ENCODE measurements at places on chromosomes 5 and 9.

DNA sequence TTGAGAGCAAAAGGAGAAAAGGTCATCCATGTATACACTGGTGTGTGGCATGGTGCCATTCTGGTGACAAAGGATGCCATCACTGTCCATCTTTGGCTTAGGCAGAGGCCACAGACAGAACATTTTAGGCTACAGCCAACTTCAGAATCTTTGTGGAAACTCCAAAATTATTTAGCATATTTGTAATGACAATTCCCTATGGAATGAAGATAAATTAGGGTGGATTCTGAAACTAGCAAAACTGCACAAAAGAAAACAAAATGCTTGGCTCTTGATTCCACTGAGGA lies 92.5 kb downstream of the FBXW11 start:
- no peak for DNase-seq

DNA sequence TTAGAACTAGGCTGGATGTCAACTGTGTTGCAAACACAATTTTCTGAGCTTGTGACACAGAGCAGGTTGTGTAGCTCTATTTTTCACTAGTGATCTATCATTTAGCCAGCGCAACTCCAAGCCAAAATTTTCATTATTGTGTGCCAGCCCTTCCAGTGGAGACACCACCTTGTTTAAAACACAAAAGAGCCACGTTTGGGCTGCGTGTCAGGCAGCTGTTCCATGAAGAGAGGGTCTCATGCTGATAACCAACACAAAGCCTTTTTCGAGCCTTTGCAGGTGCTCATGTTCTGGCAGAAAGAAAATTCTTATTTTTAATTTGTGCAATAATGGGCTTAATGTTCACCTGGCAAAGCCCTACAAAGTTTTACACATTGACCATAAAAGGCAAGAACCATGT lies 237.6 kb upstream of the RGMB start:
- no peak for DNase-seq

- DNase-seq = no peak
Measured at GRCh38 chr5:110784901-110785300, 46.1 kb downstream of the SLC25A46 start.

- DNase-seq = no peak
Measured at GRCh38 chr9:123416176-123416575, 60.2 kb downstream of the CRB2 start.

DNA sequence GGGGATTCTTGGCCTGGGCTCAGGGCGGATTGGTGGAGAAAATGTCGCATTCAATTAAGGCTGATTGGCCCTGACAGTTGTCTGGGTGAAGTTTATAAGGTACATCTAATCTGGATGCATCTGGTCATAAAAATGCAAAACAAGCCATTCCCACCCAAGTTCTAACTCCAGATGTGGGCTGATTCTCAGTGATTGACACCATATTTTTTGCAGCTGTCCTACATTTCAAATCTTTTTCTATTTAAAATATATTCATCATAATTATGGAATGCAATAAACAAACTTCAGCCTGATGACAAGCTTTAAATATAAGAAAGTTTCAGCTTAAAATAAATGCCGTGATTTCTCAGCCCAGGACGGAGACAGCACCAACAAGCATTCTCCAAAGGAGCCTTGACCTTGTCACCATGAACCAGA lies 146.4 kb upstream of the SMIM23 start:
- DNase-seq = no peak

DNA sequence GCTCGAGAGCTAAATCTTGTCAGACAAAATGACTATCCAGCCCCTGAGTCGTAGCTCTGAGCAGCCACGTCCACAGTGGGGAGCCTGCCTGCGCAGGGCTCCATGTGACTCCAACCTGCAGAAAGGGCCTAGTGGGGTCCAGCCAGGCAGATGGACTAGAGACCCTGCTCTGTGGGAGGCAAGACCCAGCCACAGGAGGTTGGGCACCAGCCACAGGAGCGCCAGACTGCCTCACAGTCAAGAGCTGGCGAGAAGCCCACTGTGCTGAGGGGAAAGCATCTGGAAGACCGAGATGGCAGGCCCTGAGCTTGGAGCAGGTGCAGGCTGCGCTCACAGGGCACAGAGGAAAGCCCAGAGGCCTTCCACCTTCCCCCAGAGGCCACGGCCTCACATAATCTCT lies 61.4 kb downstream of the C5orf15 start:
- DNase-seq = no peak

- DNase-seq = no peak
Measured at GRCh38 chr5:128353441-128354107, 184.5 kb downstream of the FBN2 start.

DNA sequence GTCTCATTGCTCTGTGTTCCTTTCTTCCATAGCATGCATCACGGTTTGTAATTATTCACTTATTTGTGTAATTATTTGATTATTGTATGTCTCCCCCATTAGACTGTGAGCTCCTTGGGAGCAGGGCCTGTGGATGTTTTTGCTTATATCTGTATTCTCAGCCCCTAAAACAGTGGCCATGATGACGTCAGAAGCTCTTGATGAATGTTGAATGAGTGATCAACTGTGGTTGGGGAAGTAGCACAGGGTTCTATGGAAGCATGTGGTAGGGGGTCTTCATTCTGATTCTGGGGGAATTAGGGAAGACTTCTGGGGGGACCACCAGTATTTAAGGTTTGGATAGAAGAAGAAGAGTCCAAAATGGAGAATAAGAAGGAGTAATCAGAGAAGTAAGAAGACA lies 6.0 kb downstream of the DNAI1 start:
- DNase-seq = no peak

DNA sequence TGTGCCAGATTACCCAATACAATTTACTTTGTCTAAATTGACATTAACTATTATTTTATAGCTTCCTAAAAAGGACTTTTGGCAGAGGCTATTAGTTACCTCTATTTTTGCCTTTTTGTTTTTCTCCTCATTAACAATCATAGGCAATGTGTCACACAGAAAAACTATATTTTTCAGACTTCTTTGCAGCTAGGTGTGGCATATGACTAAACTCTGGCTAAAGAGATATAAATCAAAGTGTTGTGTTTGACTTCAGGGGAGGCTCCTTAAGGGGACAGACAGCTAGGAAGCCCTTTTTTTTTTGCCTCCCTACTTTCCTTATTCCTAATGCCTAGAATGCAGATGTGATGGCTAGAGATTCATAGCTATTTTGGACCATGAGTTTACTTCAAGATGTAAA lies 19.7 kb upstream of the GCNT4 start:
- no peak for DNase-seq

DNA sequence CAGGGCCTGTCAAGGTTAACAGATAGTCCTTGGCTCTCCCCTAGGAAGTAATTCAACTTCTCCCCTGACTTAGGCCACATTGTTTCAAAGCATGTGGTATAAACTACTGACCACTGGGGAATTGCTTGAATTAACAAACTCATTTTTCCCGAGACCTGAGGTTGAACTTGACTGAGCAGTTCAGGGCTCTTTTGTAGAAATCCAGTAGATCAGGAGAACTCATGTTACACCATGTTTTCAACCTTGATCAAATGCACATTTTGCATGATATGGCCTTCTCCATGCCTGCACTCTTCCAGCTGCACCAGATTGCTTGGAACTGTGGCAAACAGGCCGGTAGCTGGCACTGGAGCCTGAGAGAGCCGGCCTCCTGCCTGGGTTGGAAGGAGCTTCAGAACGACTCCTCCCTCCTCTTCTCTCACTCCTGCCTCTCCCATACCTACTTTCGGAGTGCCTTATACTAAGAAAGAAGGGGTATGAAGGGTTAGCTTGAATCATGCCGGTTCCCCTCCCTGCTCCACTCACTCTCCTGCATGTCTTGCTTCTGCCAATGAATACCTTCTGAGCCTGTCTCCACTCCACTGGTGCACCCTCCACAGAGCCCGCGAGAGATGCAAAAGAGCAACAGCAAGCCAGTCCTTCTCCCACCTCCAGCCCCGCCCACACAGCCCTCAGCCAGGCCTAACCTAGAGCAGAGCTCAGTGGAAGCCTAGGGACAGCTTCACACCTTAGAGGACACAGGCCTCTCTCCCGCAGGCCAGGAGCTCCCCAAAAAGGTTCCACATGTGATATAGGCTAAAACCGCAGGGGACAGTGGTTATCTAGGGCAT lies 159.4 kb downstream of the MACROH2A1 start:
- DNase-seq = no peak

DNA sequence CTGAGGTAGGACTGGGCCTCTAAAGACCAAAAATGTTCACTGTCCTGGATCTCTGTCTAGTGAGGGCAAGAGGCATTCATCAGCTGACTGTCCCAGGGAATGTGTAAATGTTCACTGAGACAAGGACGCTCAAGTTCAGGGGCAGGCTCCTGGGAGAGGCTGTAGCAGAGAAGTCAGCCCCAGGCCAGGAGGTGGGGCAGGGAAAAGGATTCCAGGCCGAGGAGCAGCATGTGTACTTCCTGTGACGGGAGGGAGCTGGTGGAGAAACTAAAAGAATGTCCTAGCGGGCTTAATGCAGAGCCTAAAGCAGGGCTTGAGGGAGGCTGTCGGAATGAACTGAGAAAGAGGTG lies 205.8 kb downstream of the GABBR2 start:
- DNase-seq = no peak

GRCh38 chr5:91072881-91073280 lies 310.2 kb downstream of the ARRDC3 start:
- no peak for DNase-seq

- DNase-seq = no peak
Measured at GRCh38 chr5:155595791-155596190, 582.2 kb downstream of the KIF4B start.

GRCh38 chr5:37663538-37663937 lies 176.3 kb downstream of the GDNF start:
- DNase-seq = no peak

DNA sequence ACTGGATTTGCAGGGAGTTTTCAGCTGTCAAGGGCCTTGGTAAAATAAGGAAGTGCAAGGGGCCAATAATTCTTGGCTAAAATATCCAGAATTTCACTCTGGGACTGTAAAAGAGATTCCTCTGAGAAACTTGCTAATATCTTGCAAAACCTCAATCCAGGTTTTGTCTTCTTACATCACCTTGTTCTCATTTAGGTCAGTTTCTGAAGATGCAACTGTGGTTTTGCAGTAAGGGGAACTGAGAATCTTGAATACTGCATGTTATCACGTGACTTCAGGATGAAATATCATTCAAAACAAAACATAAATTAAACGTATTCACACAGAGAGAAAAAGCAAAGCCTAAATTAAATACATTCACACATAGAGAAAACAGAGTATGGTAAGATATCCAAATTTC lies 35.0 kb upstream of the RIC1 start:
- no peak for DNase-seq

DNA sequence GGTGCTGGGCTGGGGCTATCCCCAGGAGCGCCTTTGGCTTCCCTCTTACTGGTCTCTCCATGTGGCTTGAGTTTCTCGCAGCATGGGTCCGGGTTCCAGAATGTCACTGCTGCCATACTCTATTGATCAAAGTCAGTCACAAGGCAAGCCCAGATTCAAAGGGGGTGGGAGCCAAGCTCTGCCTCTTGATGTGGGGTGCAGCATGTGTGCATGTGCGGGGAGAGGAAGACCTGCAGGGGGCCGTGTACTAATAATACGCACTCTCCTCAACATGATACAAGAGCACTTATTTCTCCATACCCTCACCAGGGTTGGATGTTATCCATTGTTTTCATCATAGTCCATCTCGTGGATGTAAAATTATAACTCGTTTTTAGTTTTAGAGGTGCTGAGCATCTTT lies 81.2 kb downstream of the NDFIP1 start:
- no peak for DNase-seq

GRCh38 chr9:95738438-95738837 lies 137.1 kb upstream of the ERCC6L2 start:
- DNase-seq = no peak

DNA sequence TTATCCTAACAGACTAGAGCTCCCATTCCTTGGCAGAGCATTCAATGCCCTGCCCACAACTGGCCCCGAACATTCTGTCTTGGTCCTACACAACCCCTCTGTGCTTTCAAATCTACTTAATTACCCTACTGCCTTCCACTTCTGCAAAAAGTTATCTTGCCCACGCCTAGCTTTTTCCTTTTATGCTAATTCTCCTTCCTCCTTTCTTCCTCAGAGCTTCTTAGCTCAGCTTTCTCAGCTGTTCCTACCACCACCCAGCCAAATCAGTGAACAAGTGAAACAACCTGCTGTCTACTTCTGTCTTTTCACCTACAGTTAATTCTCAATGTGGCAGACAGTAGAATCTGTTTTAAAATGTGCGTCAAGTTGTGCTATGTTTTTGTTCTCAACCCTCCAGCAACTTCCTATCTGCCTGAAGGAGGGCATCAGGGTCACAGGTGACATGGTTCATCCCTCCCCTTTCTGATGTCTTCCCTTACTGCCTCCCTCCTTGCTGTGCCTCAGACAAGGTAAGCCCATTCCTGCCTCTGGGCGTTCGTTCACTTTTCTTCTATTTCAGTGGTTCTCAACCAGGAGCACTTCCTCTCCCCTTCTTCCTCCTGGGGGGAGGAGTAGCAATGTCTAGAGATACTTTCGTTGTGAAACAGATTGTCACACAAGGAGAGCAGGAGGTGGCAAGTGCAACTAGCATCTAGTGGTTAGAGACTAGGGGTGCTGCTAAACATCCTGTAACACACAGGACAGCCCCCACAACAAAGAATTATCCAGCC lies 1.3 kb upstream of the REEP5 start:
- DNase-seq = no peak

DNA sequence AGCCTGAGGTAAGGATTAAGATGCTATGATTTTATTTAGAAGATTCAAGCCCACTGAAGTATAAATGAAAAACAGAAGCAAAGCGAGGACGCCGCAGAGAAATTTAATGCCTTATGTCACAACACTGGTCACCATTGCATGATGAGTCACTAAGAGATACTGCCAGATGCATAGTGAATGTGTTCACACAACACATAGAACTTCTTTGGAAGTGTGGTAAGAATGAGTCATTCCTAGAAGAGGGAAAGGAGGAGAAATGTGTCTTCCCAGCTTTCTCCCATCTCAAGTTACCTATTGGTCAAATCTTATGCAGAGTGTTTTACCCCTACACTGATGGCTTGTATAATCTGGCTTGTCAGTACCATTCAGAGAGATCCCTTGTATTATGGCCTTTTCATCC lies 465.3 kb upstream of the ARRDC3 start:
- no peak for DNase-seq

GRCh38 chr5:135448791-135449507 lies 1.8 kb upstream of the DCANP1 start:
- DNase-seq = no peak

DNA sequence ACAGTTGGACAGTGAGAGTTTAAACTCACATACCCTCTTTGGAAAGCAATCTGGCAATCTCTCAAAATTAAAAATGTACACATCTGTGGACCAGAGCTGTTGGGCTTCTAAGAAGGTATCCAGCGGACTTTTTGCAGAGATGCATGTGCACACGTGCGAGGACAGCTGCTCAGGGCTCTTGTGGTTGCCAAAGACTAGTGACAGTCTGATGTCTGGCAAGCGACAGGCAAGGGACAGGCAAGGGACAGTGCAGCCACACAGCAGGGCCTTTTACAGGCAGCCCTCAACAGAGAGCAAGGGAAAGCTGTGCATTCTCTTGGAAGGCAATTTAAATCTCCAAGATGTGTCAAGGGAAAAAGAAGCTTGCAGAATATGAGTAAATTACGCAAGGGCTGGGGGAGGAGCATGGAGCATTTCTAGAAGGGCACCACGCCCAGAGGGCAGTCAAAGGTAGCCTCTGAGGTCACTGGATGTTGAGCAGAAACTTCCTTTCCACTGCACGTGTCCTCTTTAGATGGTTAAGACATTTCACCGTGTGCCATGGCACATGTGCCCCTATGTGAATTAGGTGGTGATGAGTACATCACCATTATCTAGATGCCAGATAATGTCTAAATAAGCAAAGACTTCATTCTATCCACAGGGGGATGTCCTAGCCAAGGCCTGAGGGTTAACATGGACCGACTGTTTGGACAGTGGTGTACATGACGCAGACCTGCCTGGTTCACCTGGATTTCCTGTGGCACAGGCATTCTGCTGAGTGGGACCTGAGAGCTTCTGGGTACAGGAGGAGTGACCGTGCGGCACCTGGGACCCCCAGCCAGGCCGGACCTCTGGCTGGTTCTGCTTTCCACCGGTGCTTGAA lies 9.1 kb downstream of the GFPT2 start:
- no peak for DNase-seq
